ENCODE measurements at places on chromosomes 6 and 20.

DNA sequence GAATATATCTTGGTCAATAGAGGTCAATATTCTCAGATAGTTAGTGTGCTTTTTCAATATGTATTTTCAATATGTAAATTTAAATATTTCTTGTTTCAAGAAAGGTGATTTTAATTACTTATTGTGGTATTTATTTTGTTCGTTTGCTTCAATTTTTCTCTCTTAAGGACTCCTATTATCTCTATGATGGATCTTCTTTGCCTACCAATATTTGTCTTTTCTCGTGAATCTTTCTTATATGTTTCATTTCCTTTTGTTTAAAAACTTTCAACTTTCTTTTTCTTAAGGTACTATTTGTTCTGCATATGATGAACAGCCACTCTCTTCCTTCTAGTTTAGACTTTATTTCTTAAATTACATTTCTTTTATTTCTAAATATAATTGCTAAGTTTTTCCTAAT, 46.1 kb upstream of the PSMF1 start:
- DNase-seq = no peak

- DNase-seq = no peak
Measured at GRCh38 chr6:130622142-130622541, 205.1 kb upstream of the SMLR1 start.

DNA sequence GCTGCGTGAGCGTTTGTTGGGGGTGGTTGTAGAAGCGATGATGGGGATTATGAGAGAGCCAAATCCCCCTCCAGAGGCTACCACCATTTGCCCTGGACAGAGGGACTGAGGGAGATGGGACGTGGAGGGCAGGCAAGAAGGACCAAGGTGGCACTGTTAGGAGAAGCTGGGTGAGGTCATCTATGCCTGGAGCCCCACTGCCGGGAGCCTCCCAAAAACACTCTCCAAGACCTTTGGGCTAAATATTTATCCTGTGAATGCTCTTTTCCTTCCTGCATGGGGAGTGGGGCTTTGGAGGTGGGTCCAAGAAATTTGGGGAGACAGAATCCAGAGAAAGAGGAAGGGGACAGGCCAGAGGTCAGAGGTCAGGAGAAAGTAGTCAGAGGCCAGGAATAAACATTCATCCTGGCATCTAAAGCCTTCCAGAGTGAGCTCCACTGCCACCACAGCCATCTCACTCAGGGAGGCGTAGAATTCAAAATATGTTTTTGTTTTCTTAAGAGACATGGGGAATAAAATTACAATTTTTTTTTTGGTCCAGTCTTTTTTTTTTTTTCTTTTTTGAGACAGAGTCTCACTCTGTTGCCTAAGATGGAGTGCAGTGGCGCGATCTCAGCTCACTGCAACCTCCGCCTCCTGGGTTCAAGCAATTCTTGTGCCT, 17.8 kb upstream of the PTGIS start:
- DNase-seq = no peak

- no peak for DNase-seq
Measured at GRCh38 chr20:9483131-9483530, 31.3 kb upstream of the LAMP5 start.

GRCh38 chr6:37493661-37493995, 6.1 kb downstream of the CCDC167 start:
- DNase-seq = no peak

DNA sequence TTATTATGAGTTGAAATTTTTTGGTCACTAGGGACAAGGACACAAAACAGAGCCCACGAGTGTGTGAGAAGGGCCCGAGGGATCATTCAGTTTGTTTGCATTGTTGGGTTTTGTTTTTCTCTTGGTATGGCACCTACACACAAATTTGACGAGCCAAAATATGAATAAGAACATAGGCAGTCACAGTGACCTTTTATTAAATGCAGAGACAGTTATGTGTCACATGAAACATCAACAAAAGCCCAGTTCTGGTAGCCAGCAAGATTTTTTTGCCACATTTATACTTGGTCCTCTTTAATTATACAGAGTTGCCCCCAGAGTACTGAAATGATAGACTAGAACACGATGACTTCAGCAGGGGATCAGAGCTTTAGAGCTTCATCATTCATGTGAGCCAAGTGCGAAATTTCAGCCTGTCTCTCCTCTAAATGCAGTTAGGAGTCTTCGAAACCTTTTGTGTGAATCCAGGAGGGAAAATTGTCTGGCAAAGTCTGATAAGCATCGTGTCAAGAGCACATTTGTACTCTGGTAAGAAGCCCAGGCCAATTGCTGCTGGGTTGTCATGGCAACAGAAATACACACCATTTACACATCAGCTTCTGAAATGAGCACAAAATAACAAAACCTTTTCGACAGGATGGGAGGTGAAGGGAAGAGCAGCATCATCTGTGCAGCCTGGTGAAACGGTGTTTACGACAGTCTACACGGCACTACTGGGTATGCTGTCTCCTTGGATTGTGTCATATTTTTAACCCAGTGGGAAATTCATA, 79.2 kb upstream of the RIPOR2 start:
- DNase-seq = no peak

DNA sequence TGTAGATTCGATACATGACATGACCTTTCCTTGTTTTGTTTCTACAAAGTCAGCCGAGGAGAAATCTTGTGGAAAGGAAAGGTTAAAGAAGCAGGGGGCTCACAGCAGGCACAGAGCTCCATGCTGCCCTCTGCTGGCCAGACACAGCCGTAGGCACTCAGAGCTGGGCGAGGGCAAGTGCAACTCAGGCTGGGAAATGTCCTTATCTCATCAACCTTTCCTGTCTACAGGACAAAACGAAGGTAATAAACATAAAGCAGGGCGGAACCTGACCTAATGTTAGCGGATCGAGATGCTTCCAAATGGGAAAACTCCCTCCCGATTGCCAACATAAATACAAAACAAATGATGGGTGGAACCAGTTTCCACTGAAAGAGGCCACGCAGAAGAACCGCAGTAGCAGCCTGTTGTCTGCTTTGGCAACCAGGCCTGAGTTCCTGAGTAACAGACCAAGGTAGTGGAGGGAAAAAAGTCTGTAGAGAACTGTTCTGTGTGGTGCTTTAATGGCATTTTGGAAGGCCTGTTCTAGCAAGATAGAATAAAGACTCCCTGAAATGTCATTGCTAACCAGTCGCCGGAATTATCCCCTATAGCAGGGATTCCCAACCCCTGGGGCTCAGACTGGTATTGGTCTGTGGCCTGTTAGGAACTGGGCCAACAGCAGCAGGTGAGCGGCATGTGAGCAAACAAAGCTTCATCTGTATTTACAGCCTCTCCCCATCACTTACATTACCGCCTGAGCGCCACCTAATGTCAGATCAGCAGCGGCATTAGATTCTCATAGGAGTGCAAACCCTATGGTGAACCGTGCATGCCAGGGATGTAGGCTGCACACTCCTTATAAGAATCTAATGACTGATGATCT, 85.2 kb downstream of the MBOAT1 start:
- DNase-seq = peak; percentile 18

DNA sequence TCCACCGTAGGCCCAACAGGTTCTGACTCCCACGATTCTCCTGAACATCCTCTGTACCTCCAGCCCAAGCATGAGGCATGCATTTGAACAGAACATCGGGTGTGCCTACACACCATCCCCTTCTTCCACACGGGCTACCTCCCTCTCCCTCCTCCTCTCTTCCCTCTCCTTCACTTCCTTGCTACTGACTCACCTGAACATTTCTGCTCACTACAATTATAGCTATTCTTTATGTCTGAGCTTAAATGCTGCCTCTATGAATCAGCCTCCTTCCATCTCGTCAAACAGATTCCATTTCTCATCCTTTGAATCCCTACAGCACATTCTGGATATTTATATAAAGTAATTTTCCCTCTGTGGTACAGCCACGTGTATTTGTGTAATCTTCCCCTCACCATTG, 71.4 kb upstream of the MYLIP start:
- DNase-seq = no peak

DNA sequence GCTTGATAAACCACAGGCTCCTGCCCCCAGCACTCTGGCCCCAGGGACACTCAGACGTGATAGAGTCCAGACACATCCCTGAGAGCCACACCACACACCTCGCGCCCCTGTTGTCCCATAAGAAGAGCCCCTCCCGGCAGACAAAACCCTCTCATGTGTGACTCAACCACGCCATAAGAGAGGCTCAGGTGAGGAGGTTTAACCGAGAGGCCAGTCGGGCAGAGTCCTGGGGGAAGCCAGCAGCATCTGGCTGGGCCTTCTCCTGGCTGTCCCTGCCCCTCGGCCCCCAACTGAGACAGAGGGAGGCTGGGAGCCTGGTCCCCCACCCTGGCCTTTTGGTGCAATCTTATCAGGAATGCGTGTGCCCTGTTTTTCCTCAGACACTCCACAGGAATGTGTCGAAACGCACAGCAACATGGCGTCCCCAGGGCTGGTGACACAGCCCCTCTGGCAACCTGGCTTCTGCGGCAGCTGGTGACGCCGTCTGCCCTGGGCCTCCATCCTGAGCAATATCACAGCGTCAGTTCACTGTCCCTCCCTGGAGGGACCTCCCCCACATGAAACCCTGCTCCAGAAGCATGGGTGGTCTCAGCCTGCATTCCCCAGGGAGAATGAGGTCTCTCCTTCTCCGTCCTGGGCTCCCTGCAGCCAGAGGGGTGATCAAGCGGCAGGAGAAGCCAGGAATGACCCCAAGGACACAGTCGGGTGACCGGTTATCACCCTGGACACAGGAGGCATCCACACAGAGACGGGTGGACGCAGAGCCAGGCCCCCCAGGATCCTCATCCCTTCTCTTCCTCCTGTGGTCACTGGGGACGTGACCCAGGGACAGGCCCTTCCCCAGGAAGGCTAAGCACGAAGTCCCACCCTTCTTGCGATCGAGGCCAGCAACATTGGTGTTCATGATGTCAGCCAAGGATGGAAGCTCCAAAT, 156.6 kb upstream of the AFDN start:
- DNase-seq = no peak

GRCh38 chr6:103570431-103570830, 1289.3 kb downstream of the HACE1 start:
- DNase-seq = no peak

DNA sequence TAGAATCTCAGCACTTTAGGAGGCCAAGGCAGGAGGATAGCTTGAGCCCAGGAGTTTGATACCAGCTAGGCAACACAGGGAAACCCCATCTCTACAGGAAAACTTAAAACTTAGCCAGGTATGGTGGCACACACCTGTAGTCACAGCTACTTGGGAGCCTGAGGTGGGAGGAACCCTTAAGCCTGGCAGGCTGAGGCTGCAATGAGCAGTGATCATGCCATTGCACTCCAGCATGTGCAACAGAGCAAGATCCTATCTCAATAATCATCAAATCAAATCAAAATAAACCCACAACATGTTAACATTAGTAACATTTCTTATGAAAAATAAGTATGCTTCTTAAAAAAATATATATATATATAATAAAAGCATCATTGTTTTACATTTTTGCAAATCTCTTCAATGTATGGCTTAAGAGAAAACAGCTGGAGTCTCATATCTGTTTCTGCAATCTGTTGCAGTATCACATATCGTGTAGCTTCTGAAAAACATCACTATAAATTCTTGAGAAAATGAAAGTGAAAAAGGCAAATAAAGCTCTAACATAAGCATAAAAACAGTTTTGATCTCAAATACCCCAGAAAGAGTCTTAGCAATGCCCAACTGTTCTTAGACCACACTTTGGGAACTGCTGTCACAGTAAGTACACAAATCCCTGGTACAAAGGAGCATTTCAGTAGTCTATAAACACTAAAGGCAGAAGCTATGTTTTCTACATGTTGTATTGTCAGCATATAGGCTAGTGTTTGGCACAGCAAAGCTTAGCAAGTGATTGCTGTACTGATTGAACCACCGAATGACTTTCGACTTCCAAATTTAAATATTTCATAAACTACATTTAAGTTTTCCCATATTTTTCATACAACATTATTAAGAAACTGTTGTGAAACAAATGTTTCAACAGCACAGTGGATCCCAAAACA, 8.0 kb downstream of the MMUT start:
- DNase-seq = no peak

DNA sequence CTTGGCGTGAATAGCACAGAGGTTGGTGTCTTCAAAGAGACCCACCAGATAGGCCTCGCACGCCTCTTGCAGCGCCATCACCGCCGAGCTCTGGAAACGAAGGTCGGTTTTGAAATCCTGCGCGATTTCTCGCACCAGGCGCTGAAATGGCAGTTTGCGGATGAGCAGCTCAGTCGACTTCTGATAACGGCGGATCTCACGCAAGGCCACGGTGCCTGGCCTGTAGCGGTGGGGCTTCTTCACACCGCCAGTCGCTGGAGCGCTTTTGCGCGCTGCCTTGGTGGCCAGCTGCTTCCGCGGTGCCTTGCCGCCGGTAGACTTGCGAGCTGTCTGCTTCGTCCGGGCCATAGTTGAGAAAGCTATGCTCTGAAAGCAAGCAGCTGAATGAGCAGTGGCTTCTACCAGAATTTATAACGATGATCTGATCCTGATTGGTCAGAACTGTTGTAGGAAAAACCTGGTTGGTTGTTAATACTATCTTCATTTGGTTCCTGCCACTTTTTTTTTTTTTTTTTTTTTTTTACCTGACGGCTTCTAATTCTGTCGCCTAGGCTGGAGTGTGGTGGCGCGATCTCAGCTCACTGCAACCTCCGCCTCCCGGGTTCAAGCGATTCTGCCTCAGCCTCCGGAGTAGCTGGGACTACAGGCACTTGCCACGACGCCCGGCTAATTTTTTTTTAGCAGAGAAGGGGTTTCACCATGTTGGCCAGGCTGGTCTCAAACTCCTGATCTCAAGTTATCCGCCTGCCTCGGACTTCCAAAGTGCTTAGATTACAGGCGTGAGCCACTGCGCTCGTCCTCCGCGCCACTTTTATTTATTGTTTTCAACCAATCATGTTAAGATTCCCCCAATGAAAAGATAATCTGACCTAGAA, 21.5 kb downstream of the OR2B2 start:
- peak; percentile 49 for DNase-seq
